Hepatic stellate cell (primary cell): ENCODE measurements at places on chromosomes 12 and 14.

DNA sequence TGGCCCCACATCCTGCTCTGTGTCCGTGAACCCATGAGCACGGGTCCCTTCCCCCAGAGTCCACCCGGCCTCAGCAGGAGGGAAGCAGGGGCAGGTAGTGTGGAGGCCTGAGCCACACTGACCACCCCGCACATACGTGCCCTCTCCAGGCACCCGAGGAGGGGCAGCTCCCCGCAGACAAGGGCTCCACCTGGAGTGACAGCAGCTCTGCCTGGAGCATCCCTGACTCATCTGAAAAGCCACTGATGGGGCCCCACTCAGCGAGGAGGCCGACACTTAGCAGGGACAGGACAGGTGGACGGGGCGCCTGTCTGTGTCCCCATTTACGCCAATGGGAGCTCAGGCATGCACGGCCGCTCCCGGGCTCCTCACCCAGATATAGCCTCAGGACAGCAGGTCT lies 237.6 kb upstream of the SFSWAP start:
- DNase-seq: no peak

GRCh38 chr12:68614769-68615168 lies 4.1 kb downstream of the RAP1B start:
- no peak for DNase-seq

DNA sequence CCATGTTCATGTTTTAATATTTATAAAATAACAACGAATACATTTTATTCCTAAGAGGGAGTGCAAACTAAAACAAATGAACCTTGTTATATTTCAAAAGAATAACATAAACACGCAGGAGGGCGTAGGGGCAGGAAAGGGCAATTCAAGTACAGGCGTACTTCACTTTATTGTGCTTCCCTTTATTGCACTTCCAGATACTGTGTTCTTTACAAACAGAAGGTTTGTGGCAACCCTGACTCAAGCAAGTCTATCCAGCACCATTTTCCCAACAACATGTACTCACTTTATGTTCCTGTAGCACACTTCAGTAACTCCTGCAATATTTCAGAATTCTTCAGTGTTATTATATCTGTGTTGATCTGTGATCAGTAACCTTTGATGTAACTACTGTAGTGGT lies 84.6 kb upstream of the PLEKHA5 start:
- DNase-seq: no peak

DNA sequence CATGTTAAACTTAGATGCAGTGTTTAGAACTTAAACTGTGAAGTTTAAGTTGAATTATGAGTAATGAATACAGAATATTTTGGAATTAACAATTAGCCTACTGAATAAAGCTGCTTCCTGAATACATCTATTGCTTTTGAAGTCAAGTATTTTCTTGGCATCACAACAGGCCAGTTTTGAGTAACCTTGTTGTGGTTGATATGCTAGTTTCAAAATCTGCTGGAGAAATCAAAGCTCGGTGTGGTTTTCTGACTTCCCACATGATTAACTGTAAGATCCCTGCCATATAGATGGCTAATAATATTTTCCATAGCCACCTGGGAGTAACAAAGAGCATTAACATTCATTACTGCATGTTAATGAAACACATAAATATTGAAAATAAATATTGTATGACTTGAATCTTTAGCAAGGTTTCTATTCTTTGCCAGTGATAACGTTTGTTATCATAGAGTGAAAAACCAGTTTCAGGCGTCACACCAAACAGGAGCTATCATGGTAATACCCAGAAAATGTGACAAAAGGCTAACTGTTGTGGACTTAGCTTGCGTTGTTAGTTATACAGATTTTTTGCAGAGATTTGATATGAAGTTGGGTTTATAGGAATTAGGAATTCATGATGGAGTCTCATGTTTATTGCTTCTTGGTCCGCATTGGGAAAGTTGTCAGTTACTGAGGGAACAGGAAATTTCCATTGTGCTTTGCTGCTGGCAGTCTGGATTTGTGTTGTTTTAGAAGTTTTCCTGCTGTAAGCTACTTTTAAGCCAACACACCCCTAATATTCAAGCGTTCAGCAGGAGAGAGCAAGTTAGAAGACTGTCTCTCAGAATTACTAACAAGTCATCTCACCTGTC lies 32.1 kb downstream of the PPFIBP1 start:
- no peak for DNase-seq

- DNase-seq: no peak
Measured at GRCh38 chr14:99560922-99561683, 42.9 kb downstream of the CCDC85C start.

- DNase-seq: no peak
Measured at GRCh38 chr12:114884575-114884974, 200.6 kb upstream of the TBX3 start.

DNA sequence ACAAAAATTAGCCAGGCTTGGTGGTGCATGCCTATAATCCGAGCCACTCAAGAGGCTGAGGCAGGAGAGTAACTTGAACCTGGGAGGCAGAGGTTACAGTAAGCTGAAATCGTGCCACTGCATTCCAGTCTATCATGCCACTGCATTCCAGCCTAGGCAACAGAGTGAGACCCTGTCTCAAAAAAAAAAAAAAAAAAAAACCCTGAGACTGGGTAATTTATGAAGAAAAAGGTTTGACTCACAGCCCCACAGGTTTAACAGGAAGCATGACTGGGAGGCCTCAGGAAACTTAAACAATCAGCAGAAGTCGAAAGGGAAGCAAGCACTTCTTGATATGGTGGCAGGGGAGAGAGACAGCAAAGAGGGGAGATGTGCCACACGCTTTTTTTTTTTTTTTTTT lies 123.2 kb downstream of the GXYLT1 start:
- DNase-seq: no peak

DNA sequence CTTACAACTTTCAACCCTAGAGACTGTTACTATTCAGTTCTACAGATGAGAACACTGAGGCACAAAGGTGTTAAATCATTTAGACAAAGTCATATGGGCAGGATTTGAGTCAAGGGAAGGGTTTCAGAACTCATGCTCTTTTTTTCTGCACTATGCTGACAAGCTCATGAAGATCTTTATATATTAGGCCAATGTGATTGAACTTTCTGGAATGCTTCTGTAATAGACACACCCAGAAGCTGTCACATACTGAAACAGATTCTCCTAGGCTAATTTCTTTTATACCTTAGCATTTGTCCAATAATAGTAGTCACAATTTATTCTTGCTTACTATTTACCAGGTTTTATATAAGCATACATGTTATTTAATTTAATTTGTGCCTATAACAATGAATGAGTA lies 164.0 kb downstream of the ALG10B start:
- no peak for DNase-seq

DNA sequence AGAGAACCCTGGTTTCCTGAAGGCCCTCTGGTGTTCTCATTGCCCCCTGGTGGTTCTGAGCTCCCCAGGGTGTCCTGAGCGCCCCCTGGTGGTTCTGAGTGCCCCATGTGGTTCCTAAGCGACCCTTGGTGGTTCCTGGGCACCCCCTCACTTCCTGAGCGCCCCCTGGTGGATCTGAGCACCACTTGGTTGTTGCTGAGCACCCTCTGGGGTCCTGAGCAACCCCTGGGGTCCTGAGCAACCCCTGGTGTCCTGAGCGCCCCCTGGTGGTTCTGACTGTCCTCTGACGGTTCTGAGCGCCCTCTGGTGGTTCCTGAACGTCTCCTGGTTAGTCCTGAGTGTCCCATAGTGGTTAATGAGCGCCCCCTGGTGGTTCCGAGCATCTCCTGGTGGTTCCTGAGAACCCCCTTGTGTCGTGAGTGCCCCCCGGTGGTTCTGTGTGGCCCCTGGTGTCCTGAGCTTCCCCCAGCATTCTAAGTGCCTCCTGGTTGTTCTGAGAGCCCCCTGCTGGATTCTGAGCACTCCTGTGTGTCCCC lies 568.3 kb downstream of the TMEM121 start:
- DNase-seq: no peak

DNA sequence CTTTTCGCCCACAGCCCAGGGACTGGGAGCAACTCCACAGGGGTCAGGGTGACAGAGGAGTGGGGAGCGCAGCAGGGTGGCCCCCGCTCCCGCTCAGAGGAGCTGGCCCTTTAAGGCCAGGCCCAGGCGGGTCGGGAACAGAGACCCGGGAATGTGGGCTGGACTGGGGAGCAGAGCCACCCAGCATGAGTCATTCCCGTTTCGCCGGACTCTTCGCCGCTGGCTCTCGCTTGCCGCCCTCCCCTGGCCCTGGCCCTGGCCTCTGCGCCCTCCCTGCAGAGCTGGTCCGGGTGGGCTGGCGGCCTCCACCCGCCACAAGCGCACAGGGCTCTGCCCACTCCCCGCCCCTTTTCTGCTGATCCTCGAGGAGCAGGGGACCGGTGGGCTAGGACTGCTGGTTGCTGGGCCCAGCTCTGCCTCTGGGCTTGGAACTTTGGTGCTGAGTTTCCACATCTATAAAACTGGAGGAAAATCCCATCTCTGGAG lies 92.8 kb downstream of the NINJ2 start:
- peak; percentile 99 for DNase-seq

- no peak for DNase-seq
Measured at GRCh38 chr14:22448035-22448904, 140.8 kb downstream of the DAD1 start.

DNA sequence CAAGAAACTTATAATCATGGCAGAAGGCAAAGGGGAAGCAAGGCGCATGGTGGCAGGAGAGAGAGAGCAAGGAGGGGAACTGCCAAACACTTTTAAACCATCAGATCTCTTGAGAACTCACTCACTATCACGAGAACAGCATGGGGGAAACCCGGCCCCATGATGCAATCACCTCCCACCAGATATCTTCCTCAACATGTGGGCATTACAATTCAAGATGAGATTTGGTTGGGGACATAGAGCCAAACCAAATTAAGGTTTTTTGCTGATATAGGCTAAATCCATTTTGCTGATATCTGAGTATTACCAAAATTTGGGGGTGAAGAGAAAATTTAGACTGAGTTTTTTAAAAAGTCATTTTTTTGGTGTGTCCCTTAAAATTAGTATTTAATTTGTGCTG lies 54.9 kb upstream of the TMX1 start:
- DNase-seq: no peak

DNA sequence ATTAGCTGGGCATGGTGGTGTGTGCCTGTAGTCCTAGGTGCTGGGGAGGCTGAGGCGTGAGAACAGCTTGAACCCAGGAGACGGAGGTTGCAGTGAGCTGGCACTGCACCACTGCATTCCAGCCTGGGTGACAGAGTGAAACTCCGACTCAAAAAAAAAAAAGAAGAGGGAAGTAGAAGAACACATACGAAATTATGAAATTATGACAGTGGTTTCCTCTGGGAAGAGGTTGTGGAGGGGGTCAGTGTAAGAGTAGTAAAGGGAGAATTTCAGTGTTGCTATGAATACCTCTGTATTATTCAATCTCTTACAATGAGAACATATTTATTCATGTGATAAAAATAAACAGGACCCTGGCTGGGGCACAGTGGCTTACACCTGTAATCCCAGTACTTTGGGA lies 24.7 kb upstream of the CSRNP2 start:
- DNase-seq: no peak

- DNase-seq: no peak
Measured at GRCh38 chr14:90536092-90536491, 139.3 kb downstream of the CALM1 start.

DNA sequence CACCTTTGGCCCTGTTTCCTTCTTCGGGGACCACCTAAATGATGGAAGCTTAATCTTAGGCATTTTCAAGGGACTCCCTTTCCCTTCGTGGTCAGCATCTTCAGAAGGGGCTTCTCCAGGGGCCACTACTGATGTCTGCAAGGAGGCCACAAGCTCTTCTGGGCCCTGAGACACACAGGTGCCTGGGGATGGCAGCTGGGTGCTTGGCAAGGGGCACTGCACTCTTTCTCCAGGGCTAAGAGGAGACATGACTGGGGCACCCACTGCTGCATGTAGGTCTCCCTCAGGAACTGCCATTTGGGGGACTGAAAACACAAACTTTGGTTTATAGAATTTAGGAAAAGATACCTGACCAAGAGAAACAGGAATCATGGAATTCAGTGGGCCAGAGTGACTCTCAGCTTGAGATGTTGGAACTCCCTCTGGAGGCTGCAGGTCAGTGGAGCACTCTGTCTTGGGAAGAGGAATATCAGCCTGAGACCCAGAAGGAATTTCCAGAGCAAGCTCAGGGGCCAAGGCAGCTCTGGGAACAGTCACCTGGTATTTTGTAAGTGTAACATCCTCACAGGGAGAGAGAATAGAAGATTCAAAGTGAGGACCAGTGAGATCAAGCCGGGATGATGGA lies 16.0 kb downstream of the PLD4 start:
- DNase-seq: no peak

DNA sequence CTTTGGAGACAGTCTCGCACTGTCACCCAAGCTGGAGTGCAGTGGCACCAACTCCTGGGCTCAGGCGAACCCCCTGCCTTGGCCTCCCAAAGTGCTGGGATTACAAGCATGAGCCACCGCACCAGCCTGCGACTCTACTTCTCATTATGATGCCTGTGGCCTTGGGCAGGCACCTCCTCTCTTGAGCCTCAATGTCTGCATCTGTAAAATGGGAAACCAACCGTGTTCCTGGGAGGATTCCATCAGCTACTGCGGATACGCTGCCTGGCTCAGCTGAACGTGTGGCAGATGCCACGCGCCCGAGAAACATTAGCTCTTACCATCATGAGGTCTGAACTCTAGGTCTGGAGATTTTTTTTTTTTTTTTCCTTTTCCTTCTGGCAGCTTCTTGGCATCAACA lies 5.8 kb downstream of the TESC start:
- DNase-seq: no peak

DNA sequence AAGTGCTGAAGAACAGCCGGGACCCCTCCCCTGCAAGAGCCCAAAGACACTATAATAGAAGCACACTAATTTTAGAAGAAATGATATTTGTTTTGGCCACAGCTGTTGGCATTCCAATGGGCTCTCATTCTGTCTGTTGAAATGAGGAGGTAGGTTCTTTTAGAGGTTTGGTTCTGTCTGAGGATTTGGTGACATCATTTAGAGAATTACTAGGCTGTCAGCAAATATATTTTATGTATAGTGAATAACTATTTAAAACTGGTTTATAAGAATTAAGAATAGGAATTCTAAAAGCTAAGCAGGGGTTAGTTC lies 200.7 kb upstream of the SLC38A2 start:
- DNase-seq: no peak

DNA sequence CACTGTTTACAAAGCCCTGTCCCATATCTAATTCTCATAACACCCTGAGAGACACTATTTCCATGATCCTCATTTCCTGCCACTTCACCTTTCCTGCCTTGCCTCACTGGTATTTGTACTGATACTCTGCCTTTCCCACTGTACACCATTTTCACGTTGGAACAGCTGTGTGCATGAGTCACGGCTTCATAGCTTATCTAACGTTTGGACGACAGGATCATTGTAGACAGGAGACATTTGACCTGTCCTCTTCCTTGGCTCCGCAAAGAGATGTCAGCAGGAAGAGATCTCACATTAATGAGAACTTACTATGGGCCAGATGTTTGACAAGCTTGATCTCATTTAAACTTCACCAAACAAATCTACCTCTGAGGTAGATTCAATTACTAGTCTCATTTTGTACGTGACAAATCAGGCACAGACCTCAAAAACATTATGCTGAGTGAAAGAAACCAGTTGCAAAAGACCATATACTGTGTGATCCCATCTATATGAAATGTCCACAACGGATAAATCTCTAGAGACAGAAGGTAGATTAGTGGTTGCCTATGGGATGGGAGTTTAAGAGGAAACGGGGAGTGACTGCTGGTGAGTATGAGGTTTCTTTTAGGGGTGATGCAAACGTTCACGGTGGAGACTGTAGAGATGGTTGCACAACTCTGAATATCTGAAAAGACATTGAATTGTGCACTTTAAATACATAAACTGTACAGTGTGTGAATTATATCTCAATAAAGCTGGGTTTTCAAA lies 71.2 kb downstream of the KCNK13 start:
- DNase-seq: no peak

- no peak for DNase-seq
Measured at GRCh38 chr14:54532111-54533012, 22.7 kb downstream of the CGRRF1 start.
